M059J (cell line): ENCODE measurements at places on chromosomes 5 and 9. TPM values are rescaled to one million over a fixed set of nuclear protein-coding genes. Genes with fewer than 3 reads are reported as not detected.

Gene PCDHGA2
- total RNA-seq = 0.22 and 0.32 TPM in 2 replicates

Gene SPEF2
- 1.2 and 2.4 TPM in 2 replicates for total RNA-seq

Gene OGN
- total RNA-seq = not detected in 2 replicates

Gene AGGF1
- 19.2 and 24.2 TPM in 2 replicates for total RNA-seq

Gene CENPK
- total RNA-seq = 18.5 and 31.3 TPM in 2 replicates

Gene IFNA2
- total RNA-seq = not detected in 2 replicates

Gene PAEP
- not detected in 2 replicates for total RNA-seq

Gene PHYHD1
- total RNA-seq = not detected in 2 replicates

Gene MAT2B
- total RNA-seq = 75.0 and 76.3 TPM in 2 replicates

Gene BARHL1
- total RNA-seq = not detected in 2 replicates

Gene CANX
- total RNA-seq = 625 and 681 TPM in 2 replicates

Gene NR5A1
- 0.02 TPM in 1 of 2 replicates, not detected in the other for total RNA-seq
